ENCODE measurements at places on chromosomes 11 and 22.

GRCh38 chr11:65227879-65228278, 33.9 kb upstream of the POLA2 start:
- DNase-seq: no peak

DNA sequence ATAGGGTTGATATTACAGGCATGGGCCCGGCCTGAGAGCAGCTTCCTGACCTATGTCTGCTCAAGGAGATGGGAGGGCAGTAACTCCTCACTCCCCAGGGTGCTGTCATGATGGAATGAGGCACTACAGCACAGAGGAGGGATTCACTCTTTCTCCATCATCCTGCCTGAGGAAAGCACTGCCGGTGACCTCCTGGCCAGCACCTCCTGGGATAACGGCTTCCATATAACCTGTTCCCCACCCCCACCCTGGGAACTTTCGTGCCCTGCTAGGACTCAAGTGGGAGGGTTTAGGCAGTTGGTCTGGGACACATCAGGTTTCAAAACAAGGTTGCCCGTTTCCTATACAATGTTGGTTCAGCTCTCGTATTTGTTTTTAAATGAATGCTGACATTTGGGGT, 42.7 kb upstream of the MN1 start:
- DNase-seq: no peak

DNA sequence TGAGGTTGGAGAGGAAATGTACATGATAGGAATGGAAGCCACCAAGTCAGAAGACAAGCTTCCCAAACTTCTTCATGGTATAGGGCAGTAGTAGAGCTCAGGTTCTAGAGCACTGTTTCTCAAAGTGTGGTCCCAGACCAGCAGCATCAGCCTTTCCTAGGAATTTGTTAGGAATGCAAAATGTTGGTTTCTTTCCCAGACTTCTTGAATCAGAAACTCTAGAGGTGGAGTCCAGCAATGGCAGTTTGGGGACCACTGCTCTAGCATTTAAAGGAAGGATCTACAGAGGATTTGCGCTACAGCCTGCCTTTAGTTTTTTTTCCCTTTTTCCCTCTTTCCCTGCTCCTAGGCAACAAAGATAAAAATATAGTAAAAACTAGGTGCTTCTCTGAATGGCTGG, 17.0 kb upstream of the MMP12 start:
- DNase-seq: peak; percentile 5

- no peak for DNase-seq
Observed at GRCh38 chr11:75565916-75566762, 4.1 kb downstream of the SERPINH1 start.

GRCh38 chr11:96199563-96200025, 143.4 kb downstream of the MAML2 start:
- DNase-seq: peak; percentile 60

DNA sequence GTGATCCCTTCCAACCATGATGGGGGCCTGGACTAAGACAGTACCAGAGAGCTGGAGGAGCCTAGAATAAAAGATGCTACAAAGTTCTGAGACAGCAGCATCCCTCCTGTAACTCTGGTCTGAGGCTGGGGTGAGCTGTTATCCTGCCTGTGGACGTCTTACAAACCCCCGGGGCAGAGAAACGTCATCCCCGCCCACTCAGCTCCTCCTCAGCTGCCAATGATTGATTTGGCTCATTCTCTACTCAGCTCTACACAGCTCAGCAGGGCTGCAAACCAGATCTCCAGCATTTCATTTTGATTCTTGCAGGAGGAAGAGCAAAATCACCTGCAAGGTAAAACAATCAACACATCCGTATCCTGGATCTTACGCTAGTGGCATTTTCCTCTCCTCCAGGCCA, 55.5 kb downstream of the CSNK2A3 start:
- DNase-seq: peak; percentile 44

DNA sequence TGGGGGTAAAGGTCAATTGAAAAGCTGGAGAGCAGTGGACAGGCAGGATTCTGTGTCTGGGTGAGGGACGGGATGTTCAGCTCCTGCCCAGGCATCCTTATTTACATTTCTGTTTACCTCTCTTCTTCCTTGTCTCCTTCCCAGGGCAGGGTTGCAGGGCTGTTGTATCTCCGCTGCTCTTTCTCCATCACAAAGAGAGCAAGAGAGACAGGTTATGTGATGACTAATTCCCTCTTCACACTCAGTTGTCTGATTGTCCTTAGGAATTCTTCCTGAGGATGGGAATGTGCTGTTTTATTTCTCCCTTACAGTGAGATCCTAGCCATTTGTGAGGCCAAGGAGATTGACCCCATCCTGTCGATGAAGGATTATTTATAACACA, 104.9 kb downstream of the VPREB1 start:
- no peak for DNase-seq

DNA sequence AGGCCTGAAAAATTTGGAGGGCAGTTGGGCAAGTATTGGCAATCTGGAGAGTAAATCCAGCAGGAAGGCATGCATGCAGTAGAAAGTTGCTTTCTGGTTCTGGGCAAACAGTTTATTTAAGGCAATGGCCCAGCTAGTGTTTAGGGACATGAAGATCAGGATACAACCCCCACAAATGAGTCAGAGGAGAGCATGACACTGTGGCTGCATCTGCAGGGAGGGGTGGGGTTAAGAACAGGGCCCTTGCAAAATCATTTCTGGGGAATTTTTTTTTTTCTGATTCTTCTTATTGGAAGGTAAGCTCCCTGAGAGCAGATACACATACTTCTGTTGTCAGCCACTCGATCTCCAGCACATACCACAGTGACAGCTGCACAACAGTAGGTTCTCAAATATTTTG, 61.1 kb downstream of the FDX1 start:
- DNase-seq: no peak

- no peak for DNase-seq
Observed at GRCh38 chr11:36091256-36091811, 147.5 kb downstream of the LDLRAD3 start.

DNA sequence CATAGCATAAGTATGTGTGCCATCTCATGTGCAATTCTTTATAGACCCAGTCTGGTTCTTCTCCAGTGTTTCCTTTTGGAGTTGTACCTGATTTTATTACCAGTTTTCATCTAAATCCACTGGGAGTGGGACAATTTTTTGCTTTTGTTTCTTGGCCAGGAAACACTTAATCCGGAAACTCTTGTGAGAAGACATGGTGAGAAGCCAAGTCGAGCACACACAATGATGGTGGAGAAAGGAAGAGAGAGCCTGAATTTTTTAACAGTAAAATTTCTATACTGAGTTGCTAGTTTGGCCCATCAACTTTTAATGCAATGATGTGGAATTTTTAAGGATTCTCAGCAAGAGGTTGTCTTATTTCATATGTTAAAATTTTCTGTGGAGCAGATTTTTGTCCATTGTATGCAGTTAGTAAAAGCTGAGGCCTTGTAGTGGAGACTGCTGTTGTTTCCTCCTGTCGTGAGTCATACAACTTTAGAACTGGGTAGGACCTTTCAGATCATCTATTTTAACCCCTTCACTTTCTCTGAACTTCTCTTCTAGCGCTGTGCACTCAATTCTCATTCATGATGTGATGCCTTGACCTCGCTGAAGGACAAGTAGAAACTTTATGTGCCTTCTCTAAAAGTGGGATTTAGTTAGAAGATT, 17.1 kb downstream of the FAR1 start:
- DNase-seq: no peak

DNA sequence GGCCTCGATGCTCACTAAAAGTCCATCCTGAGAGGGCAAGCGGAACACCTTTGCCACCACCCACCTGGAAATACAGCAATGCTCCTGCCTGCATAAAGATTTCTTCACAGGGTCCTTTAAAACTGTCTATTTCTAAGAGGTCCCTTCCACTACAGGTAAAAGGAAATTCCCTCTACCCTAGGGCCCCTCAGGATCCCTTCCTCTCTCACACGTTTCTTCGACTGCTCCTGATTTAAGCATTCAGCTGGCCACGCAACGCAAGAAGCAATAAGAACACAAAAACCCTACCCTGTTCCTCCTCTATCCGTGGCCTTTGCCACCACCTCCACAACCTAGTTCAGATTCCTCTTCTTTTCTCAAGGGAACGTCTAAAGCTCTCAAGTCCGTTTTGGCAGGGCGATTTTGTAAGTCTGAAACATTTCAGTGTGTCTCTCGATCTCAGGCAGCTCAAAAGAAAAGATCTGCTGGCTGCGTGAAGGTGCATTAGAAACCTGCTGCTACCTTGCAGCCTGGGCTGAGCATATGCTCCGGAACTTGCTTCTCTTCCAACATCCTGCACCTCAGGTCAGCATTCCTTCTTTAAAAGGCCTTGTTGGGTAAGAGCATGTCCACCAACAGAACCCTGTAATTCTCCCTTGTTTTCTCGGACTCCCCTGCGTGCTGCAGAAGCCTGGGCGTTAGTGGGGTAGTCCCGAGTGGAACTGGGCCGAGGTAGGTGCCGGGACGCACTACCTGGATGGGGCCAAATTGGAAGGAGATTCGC, 1.6 kb downstream of the LGR4 start:
- no peak for DNase-seq

DNA sequence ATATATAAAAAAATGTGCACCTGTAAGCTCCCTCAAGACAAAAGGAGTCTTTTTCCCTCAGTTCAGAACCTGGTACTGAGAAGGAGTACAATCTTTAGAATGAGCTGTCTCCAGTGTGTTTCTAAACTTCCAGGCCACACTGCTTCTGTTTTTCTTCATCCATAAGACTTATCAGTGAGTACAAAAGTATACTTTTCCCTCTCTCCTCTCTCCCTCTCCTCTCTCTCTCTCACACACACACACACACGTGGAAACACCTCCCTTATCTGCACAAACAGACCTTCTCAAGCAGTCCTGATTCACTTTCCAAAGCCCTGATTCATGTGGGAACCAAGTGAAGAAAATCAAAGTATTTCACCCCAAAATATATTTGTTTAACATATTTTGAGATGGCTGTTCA, 220.7 kb upstream of the UBASH3B start:
- DNase-seq: no peak

- DNase-seq: no peak
Observed at GRCh38 chr11:69965821-69966582, 112.1 kb upstream of the ANO1 start.

GRCh38 chr11:102530558-102530957, at the start of gene MMP7:
Gene MMP7 (minus strand): TSS chr11:102530747. CDS start chr11:102530700, 47 bp downstream.
- peak; percentile 10 for DNase-seq

GRCh38 chr11:8775332-8775731, 92.7 kb downstream of the RPL27A start:
- no peak for DNase-seq

- DNase-seq: no peak
Observed at GRCh38 chr11:650482-650881, 13.4 kb downstream of the DRD4 start.

- peak; percentile 69 for DNase-seq
Observed at GRCh38 chr11:72039031-72039855, 40.5 kb downstream of the IL18BP start.

GRCh38 chr11:68071281-68072048, 32.6 kb downstream of the TCIRG1 start:
- DNase-seq: no peak
